ENCODE measurements at places on chromosomes 3 and 15.

GRCh38 chr3:169955406-169955805 lies 11.2 kb upstream of the SEC62 start:
- no peak for DNase-seq

DNA sequence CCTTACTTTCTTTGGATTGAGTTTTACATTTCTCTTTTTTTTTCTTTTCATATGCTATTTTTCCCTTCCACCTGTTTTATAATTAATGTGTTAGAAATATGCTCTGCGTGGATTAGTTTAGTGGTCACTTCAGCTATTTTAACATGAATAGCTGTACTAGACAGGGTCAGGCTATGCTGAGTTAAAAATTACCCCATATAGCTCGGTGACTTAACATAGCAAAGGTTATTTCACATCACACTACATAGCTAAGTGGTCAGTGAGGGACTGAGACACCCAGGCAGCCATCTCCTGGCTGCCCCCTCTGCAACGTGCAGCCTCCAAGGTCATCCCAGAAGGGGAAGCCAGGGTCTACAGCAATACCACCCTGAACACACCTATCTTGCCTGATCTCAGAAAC lies 46.9 kb upstream of the KIF23 start:
- no peak for DNase-seq

DNA sequence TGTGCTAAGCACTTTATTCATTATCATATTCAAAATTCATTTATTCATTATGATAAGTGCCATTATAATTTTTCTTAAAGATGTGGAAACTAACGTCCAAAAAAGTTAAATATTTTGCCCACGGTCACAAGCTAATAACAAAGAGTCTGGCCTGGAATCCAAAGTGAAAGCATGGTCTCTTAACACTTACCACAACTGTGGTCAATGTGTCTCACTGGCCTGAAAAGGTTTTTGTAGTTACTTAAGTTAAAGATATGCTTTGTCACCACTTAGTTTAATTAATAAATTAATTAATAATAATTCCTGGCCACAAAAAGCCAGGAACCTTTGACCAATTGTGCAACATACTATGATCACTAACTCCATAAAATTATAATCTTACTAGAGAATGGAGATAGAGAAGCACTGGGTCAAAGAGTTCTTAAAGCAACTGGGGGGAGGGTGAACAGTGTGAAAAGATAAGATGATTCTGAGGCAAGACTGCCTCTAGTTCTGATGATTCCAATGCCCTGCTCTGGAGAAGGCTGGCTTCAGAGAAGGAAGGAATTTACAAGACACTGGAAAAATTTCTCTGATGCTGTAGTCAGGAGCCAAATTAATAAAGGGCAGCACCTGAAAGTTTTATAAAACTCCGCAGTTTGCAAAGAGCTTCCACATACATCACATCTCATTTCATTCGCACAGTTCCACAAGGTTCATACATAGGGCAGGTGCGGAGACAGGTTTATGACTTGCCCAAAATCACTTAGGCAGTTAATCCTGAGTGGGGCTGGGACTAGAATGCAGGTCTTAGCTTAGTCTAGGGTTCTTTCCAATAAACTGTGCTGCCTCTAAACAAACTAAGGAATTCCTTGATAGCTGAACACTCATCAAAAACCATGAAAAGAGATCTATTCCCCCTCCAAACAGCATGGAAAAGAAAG lies 32.5 kb downstream of the NPTN start:
- DNase-seq = no peak

DNA sequence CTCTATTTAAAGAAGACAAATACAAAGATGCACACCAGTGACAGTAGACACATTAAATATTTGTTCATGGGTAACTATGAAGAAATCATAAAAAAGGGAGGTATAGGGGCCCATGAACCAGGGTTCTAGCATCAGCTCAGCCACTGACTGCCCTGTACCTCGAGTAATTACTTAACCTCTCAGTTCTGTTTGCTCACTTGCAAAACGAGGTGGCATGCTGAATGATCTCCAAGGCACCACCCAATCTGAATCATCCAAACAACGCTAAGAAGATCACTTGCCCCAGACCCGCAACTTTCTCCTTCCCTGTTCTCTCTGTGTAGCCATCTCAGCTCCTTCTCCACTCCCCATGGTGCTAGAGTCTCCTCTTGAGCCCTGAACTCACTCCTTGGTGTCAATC lies 374.7 kb downstream of the VPS13C start:
- no peak for DNase-seq
